Naive thymus-derived CD8-positive, alpha-beta T cell (primary cell): ENCODE measurements at places on chromosomes 16 and 17. TPM values are rescaled to one million over a fixed set of nuclear protein-coding genes. Genes with fewer than 3 reads are reported as not detected.

CDK3 gene
- 11.9 TPM for total RNA-seq

MSLN gene
- not detected for total RNA-seq

SLC13A2 gene
- not detected for total RNA-seq

STAT5B gene
- 137 TPM for total RNA-seq

CMTM1 gene
- total RNA-seq: 3.5 TPM

RNF157 gene
- total RNA-seq: 46.1 TPM

UBTF gene
- total RNA-seq: 362 TPM

METTL23 gene
- total RNA-seq: 86.2 TPM

SLC22A31 gene
- not detected for total RNA-seq

RAPGEFL1 gene
- total RNA-seq: 6.4 TPM

CCDC92B gene
- total RNA-seq: 0.16 TPM

ZFPM1 gene
- 10.8 TPM for total RNA-seq

ZNF624 gene
- total RNA-seq: 10.8 TPM
